Glutamatergic neuron (in vitro differentiated cells): ENCODE measurements at places on chromosomes 2 and 18. TPM values are rescaled to one million over a fixed set of nuclear protein-coding genes. Genes with fewer than 3 reads are reported as not detected.

- DNase-seq, result no peak
- H3K36me3 ChIP-seq, result peaks cover 7% of the 10 kb centered on the region
- H3K4me3 ChIP-seq, result no peak overlapping the region
- no peak overlapping the region for H3K27ac ChIP-seq
These were observed 11.2 kb upstream of the NABP1 start for GRCh38 chr2:191666732-191667131.

DNA sequence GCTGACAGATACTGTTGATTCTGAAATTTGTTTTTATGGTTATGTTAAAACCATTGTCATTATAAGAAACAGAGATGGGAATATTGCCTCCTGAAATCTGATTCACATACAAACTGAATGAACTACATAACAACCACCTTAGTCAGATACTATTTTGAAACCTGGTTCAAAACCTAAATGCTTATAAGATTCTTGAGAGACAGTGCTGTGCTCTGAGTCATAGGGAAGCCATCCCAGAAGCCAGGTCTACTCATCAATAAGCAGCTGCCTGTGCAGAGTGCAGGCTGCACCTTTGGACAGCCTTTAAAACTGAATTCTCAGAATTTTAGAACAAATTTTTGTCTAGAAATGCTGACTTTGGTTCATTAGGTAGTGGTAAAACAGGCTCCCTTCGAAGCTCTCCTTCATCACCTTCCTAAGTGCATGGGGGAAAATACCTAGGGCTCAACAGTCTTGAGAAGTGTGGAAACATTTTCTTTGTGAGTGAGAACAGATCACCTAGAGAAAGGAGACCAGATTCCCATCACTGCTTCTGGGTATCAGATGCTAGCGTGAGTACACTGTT, at the start of gene SERPINB7:
SERPINB7 (plus strand) TSS at position 253 of the 565 bp plus-strand sequence. CDS start 6,955 bp downstream, outside the sequence.
- no peaks in the 10 kb centered on the region for H3K36me3 ChIP-seq
- DNase-seq, result no peak

GRCh38 chr18:22223254-22223964, 54.0 kb downstream of the GATA6 start:
- H3K36me3 ChIP-seq, result no peaks in the 10 kb centered on the region
- DNase-seq, result no peak
- H3K4me3 ChIP-seq, result no peak overlapping the region
- H3K27ac ChIP-seq, result no peak overlapping the region
- H3K27me3 ChIP-seq, result peaks cover 3% of the 10 kb centered on the region
- H3K4me1 ChIP-seq, result no peaks in the 10 kb centered on the region

DNA sequence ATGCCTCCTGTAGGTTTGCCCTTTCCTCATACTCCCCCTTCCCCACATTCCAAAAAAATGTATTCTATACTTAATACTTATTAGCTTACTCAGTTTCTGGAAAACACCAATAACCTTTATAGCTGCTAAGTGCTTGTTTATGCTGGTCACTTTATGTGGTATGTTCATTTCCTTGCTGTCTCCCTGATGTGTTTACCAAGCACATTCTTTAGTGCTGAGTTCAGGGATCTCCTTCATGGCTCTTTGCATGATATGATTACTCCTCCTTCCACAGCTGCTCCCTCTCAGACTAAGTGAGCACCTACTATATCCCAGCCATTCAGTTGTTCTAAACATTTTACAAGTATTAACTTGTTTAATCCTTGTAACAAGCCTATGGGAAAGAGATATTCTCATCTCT, 698.3 kb upstream of the FANCL start:
- DNase-seq, result no peak
- no peak overlapping the region for H3K4me3 ChIP-seq
- peaks cover 3% of the 10 kb centered on the region for H3K4me1 ChIP-seq
- no peaks in the 10 kb centered on the region for H3K36me3 ChIP-seq

DNA sequence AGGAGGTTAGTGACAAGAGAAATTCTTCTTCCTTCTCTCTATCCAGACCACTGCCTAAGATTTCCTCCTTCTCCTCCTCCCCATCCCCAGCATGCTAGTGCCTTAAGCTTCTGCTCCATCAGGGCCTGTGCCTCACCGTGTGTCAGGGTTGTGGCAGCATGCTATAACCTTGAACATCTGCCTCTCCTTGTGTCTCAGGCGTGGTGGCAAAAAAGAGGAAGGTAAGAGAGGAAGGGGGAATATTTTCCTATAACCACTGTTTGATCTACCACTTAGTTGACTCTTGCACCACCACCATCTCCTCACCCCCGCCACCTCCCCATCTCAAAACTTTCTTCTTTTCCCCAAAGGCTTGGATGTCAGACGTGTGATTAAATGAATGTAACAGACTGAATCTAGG, 38.3 kb upstream of the PEX13 start:
- H3K4me1 ChIP-seq, result no peaks in the 10 kb centered on the region
- H3K27ac ChIP-seq, result no peak overlapping the region
- H3K27me3 ChIP-seq, result no peaks in the 10 kb centered on the region

DNA sequence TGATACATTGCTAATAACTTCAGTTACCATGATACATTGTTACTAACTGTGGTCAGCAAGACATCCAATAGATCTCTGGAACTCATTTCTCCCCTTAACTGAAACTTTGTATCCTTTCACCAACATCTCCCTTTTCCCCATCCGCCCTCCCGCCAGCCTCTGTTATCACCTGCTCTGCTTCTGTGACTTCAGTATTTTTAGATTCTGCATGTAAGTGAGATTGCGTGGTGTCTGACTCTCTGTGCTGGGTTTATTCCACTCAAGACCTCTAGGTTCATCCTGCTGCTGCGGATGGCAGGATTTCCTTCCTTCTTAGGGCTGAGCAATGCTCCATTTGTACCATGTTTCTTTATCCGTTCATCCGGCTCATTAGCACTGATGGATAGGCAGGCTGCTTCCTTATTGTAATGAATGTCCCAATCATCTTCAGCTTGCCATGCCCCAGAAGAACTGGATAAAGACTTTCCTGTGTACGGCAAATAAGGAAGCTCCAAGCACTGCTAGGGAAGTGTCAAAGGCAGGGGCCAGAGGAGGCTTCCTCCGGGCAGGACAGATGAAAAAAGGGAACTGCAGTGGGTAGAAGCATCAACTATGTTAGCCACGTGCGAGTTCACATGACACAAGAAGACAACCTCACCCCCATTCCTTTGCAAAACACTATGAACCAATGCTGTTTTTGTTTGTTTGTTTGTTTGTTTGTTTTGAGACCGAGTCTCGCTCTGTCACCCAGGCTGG, 113.4 kb downstream of the EIPR1 start:
- H3K4me3 ChIP-seq, result no peak overlapping the region
- H3K4me1 ChIP-seq, result peaks cover 17% of the 10 kb centered on the region
- peaks cover 7% of the 10 kb centered on the region for H3K27me3 ChIP-seq
- H3K36me3 ChIP-seq, result no peaks in the 10 kb centered on the region
- no peak for DNase-seq

DNA sequence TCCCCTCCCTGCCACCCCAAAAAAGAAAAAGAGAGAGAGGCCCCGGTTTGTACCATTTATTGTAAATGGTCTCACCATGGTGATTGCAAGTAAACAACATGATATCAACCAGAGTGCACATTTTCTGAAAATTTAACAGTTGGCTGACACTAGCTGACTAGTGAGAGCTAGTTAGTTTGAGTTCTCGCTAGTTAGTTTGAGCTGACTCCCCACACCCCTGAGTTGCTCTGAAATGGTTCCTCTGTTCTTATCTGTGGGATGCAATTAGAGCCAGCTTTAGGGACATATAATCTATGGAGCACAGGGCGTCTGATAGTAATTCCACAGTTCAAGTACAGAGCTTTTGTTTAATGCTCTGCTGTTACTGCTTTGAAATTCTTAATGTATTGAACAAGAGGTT, 13.1 kb downstream of the CASP10 start:
- no peak overlapping the region for H3K27ac ChIP-seq
- H3K4me1 ChIP-seq, result no peaks in the 10 kb centered on the region
- no peak for DNase-seq
- peaks cover 2% of the 10 kb centered on the region for H3K27me3 ChIP-seq

- H3K36me3 ChIP-seq, result peaks cover 4% of the 10 kb centered on the region
- no peak overlapping the region for H3K27ac ChIP-seq
- peaks cover 13% of the 10 kb centered on the region for H3K27me3 ChIP-seq
- DNase-seq, result no peak
- peaks cover 26% of the 10 kb centered on the region for H3K4me1 ChIP-seq
These were observed 37.1 kb downstream of the CENPO start for GRCh38 chr2:24830351-24830750.

- no peak for DNase-seq
- H3K4me3 ChIP-seq, result no peak overlapping the region
- no peaks in the 10 kb centered on the region for H3K4me1 ChIP-seq
- no peaks in the 10 kb centered on the region for H3K36me3 ChIP-seq
These were observed 17.3 kb upstream of the CNDP2 start for GRCh38 chr18:74478880-74479279.

DNA sequence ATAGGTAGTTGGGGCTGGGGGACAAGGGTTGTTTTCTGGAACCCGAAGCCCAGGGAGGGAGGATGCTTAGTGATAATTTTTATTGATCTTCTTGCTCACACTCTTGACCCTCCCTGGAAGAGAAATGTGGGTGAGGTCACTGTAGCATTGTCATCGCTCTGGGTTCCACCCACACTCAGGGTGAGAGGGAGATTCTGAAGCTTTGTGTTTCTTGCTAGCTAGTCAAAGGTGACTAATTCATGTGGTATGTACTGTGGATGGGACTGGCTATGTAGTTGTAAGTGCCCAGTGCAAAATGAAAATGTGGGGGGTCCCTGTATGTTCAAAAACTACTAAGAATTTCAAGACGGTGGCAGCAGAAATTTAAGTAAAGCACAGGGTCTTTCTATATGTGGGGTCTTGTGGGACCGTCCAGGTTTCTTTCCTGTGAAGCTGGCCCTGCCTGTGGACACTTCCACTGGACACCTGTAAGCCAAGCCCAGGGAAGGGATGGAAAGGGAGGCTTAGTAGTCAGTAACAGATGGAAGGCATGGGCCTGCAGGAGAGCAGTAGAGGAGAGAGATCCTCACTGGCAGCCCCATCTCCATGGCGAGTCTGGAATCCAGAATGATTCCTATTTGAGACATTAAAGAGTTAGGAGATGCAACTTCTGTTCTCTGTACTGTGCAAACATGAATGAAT, 35.0 kb downstream of the TSN start:
- no peaks in the 10 kb centered on the region for H3K27me3 ChIP-seq
- peaks cover 11% of the 10 kb centered on the region for H3K4me1 ChIP-seq
- no peaks in the 10 kb centered on the region for H3K36me3 ChIP-seq
- no peak for DNase-seq
- no peak overlapping the region for H3K27ac ChIP-seq
- H3K4me3 ChIP-seq, result no peak overlapping the region

DNA sequence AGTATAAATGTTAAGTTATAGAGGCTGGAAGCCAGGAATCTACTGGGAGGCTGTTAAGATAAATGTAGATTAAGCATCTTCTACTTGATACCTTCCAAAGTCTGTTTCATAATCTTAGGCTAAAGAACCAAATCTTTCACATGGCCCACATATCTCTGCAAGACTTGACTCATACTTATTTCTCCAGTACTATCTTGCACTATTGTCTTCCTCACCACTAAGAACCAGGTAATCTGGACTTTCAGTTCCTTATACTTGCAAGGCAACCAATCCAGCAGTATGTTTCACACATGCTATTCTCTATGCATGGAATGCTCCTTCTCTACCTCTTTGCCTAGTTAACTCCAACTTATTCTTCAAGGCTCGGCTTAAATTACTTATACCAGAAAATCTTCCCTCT, 62.2 kb downstream of the RBMS1 start:
- DNase-seq, result no peak
- no peaks in the 10 kb centered on the region for H3K27me3 ChIP-seq
- peaks cover 9% of the 10 kb centered on the region for H3K4me1 ChIP-seq
- H3K4me3 ChIP-seq, result no peak overlapping the region
- peaks cover 14% of the 10 kb centered on the region for H3K36me3 ChIP-seq
- H3K27ac ChIP-seq, result no peak overlapping the region

DNA sequence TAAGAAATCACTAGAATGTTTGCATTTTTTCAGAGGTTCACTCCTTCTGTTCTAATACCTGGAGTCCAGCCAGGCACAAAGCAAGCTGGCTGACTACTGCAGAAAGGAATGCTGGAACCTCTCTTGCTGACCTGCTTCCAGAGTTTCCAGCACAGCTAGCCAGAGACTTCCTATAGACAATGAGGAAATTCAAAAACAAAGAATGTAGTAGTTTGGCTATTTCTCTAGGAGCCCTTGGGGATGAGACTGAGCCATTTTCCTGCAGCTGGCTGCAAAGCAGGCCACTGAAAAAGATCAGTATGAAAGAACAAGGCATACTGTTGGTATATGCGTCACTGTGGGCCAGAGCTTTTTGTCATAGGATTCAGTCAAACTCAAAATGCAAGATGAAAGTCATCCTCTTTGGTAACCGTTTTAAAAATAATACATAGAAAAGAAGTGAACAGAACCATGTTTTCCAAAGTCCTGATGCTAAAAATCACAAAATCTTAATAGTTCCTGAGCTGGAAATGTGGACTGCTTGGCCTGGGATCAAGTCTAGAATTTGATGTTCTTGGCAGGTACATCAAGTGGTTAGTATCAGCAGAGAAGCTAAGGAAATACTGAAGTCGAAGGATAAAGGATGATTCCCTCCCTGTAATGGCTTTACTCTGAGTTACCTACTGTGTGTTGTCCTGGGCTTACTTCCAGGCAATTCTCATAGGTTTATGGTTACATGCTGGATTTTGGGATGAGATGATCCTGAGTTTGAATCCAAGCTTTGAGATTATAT, 9.0 kb upstream of the DSEL start:
- H3K27ac ChIP-seq, result no peak overlapping the region
- no peak for DNase-seq
- H3K4me3 ChIP-seq, result no peak overlapping the region
- H3K4me1 ChIP-seq, result no peaks in the 10 kb centered on the region
- H3K36me3 ChIP-seq, result no peaks in the 10 kb centered on the region
- H3K27me3 ChIP-seq, result no peaks in the 10 kb centered on the region

- H3K27ac ChIP-seq, result no peak overlapping the region
- peaks cover 7% of the 10 kb centered on the region for H3K36me3 ChIP-seq
- DNase-seq, result no peak
- peak overlapping the region; percentile 6 for H3K4me3 ChIP-seq
- no peaks in the 10 kb centered on the region for H3K27me3 ChIP-seq
- peaks cover 9% of the 10 kb centered on the region for H3K4me1 ChIP-seq
These were observed 29.0 kb downstream of the SLC1A4 start for GRCh38 chr2:65018141-65018582.

The MAP2 gene
- 177 TPM for total RNA-seq

The PDCL3 gene
- 24.9 TPM for total RNA-seq

The TMEM163 gene
- total RNA-seq, result 27.7 TPM

The BCL11A gene
- 29.1 TPM for total RNA-seq

The MRPL19 gene
- 44.6 TPM for total RNA-seq

The HOXD3 gene
- total RNA-seq, result not detected

The CYTIP gene
- total RNA-seq, result not detected
